ENCODE measurements at places on chromosomes 13 and 19.
A peak's percentile ranks its signal among the peaks of the same experiment; 100 is the strongest.

DNA sequence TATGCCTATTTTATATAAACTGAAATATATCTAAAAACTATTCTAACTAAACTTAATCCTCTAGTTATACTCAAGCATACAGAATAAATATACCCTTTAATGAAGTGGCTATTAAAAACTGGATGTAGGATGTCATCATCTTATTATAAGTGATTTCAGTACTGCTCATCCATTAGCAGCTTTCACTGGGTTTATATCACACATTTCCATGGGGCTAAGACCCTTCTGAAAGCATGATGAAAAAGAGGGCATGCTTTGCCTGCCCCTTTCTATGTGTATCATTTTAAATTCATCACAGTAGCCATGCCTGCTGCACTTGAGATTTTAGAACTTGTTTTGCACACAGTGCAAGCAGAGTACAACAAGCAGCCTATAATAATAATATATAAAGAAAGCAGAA is 477.5 kb downstream of the SLITRK6 start:
- no peak for DNase-seq

- DNase-seq, result peak; percentile 38
Observed at GRCh38 chr19:40521276-40521675, 54.5 kb downstream of the SPTBN4 start.

DNA sequence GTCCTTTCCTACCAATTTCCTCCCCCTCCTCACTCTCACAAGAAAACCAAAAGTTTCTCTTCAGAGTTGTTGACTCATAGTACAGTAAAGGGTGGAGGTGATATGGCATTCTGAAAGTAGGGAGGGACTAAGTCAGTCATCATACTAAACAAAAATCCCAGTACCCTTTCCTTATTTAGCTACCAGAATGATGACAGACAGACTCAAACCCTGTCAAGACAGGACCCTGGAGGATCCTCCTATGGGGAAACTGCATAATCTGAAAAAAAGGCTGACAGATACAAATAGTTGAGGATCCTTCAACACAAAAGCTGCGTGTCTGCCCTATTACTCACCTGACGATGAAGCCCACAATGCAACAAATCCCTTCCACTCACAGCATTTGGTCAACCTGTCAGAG is 55.5 kb downstream of the CYSLTR2 start:
- no peak for DNase-seq

- no peak for DNase-seq
Observed at GRCh38 chr19:32241932-32242710, 103.3 kb upstream of the ZNF507 start.

GRCh38 chr19:53908106-53908934 is 758 bp upstream of the CACNG7 start:
- DNase-seq, result no peak

DNA sequence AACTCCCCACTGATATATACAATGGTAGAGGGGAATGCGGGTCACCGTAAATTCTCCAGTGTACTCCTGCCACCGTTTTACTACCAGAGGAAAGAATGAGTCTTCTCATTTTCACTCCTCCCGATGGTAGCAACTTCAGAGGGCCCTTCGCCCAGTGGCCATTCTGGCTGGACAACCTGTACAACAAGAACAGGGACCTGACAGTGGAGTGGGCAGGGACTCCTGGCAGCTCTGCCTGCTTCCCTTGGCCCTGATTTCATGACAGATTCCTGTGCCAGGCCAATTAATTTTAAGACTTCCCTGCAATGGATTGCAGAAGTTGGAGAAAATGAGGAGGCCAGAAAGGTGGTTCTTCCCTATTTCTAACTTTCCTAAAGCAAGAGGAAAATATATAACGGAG is 148.9 kb downstream of the GPC6 start:
- DNase-seq, result no peak

GRCh38 chr19:31681121-31681520 is 331.9 kb upstream of the TSHZ3 start:
- DNase-seq, result no peak

- DNase-seq, result no peak
Observed at GRCh38 chr13:114268344-114269280, 12.8 kb upstream of the UPF3A start.

GRCh38 chr19:4567584-4568071 is 8.1 kb upstream of the SEMA6B start:
- peak; percentile 75 for DNase-seq

DNA sequence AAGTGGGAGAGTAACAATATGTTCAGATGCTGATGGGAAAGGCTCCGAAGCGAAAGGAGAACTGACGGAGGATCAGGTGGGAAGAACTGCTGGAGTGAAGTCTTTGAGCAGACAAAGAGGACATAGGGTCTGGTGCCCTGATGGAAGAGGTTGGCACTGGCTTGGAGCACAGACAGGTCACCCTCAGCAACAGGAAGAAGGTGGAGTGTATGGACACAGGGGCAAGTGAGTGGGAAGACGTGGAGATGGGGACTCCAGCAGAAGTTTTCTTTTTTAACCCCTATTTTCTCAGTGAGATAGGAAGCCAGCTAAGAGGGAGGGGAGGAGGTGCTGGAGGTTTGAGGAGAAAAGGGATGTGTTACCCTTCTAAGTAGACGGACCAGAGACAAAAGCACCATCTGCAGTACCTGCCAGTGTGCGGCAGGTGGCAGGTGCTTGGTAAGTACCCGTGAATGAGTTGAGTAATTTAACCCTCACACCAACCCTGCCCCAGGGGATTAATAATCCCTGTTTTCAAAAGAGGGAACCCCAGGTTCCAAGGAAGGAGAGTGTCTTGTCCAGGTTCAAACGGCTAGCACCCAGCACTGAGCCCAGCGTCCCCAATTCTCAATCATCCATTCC is 11.2 kb downstream of the HAS1 start:
- peak; percentile 21 for DNase-seq

- DNase-seq, result no peak
Observed at GRCh38 chr19:49316284-49316683, 8.7 kb downstream of the SLC6A16 start.

DNA sequence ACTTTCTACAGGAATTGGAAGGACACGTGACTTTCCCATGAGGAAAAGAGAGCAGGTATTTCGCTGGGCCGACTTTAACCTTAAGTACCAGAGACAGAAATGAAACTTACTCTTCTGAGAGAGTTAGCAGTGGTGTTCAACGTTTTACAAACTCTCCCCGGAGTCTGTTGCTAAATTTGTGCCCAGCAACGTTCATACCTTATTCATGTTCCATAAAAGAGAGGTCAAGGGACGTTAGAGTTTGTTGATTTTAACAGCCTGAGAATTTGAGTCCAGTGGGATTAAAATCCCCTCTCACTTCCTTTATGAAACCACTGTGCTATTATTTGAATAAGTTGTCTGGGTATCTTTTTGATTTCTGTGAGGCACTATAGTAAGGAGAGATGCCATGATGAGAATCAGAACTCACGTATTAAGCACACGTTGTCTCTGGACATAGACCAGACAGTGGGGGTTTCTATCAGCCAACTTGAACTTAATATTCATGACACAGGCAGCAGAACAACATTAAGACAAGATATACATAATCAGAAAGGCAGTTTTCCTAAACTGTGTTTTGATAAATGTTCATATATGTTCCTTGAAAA is 33.4 kb downstream of the SPRY2 start:
- DNase-seq, result no peak

- no peak for DNase-seq
Observed at GRCh38 chr19:54724644-54725043, 402 bp downstream of the KIR3DL3 start.

- DNase-seq, result no peak
Observed at GRCh38 chr19:3573162-3573857, 566 bp downstream of the HMG20B start.

DNA sequence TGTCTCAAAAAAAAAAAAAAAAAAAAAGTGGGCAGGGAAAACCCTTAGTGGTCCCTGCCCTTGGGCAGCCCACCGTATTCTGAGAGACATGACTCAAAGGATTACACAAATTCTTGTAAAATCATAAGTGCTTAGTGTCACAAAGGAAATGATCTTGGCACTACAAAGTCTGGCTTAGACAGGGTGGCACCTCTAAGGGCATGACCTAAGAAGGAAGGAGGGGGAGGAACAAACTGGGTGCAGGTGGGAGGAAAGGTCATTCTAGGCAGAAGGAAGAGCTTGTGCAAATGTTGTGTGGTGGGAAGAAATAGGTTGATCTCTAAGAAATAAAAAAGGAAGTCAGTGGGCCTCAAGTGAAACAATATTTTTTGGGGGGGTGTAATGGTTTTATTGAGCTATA is 10.4 kb downstream of the PNPLA6 start:
- no peak for DNase-seq

- no peak for DNase-seq
Observed at GRCh38 chr13:41917641-41918040, 43.3 kb downstream of the VWA8 start.

DNA sequence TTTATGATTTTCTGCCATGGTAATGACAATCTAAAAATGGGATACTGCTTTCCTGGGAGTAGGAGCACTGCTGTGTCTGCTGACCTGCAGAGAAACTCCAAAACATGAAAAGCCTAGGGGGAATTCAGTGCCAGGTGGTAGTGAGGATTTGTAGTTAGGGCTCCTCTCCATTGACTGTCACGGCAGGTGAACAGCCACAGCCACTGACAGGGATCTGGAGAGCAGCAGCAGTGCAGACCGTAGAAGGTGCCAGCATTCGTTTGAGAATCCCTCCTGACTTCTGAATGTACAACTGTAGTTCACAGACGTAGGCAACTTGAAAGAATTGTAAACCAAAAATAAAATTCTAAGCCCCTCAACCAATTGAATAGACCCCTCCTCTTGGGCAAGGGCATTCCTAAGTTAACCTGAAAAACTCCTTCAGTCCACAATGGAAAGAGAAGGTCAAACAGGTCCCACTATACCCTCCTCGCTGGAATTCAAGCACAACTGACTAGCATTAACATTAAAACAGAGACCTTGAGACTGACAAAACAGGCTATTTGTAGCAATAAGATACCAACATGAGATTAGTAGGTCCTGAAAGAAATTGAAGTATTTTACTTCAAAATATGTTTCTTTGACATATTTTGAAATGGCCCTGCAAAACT is 1328.8 kb downstream of the OLFM4 start:
- no peak for DNase-seq

DNA sequence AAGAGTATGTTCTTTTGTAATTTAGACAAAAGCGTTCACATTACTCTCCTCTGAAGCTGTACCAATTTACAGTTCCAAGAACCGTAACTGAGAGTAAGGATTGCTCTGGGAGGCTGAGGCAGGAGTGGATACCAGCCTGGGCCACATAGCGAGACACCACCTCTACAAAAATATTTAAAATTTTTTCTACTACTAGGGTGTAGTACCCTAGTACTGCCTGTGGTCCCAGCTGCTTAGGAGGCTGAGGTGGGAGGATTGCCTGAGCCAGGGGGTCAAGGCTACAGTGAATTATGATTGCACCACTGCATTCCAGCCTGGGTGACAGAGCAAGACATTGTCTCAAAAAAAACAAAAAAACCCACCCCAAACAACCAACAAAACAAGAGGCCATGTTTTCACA is 12.1 kb upstream of the CYP2A6 start:
- DNase-seq, result no peak

DNA sequence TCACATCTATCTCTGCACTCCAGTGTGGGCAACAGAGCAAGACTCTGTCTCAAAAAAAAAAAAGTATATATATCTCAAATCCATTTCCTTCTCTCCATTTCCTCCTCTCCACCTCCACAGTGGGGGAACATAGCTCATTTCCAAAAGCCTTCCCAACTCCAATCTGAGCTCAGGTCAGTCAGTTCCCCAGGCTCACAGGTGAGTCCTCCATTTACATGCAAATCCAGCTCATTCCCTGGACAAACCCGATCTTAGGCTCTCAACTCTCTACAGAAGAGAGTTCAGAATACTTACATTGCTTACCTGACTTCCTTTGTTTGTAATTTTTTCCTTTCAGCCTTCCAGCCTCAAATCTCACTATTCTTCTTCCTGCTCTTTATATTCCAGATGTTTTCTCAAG is 518.3 kb downstream of the GPC6 start:
- DNase-seq, result no peak

DNA sequence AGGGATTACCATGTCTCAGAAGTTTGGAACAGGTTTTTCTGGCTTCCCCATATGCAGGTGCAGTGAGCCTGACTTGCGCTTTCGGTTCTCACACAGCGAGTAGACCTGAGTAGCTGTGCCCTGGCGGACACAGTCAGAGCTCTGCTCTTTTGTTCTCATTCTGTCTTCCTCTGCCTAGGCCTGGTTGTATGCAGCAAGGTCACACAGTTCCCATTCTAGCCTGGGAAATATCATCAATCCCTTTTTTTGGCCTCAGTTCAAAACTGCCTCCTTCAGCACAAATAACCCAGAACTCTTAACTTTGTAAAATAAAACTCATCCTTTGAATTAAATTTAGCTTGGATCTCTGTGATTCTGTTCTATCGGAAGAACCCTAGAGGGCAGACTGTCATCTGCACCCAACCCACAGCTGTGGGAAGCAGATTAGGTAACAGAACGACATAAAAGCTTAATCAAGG is 10.2 kb downstream of the OXGR1 start:
- peak; percentile 94 for DNase-seq

GRCh38 chr13:103006641-103007426 is 59.4 kb downstream of the SLC10A2 start:
- no peak for DNase-seq

DNA sequence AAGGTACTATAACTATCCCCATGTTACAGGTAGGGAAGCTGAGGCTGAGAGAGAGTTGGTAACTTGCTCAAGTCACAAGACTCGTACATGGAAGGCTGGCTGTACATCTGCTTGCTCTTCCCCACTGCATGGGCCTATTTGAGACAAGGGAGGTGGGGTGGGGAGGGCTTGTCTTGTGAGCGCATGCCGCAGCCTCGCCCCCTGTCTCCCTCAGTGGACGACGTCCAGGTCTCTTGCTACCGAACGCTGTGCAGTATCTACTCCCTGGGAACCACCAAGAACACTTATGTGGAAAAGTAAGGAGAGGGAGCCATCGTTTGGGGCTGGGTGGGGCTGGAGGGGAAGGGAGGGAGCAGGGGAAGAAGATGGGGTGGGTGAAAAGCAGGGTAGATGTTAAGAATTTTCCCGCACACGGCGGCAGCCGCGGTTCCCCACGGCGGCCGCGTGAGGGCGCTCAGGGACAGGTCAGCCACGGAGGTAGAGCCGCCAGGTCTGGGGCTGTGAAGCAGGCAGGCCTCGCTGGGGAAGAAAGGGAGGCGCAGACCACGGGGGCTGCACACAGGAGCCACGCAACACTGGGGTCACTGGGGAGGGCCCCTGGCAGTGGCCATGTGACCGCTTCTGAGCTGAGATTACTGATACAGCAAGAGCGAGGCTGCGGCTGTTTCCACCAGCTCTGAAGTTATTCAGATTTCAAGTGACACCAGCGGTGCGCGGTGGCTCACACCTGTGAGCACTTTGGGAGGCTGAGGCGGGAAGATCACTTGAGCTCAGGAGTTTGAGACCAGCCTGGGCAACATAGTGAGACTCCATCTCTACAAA is 81.5 kb downstream of the RYR1 start:
- DNase-seq, result peak; percentile 69

- no peak for DNase-seq
Observed at GRCh38 chr13:80048030-80048429, 292.9 kb downstream of the SPRY2 start.

Measured in SHP77 (cell line).